ENCODE measurements at places on chromosomes 12 and 14.

GRCh38 chr12:65756956-65757511 lies 67.2 kb upstream of the HMGA2 start:
- no peak overlapping the region for H3K4me3 ChIP-seq
- H3K36me3 ChIP-seq = no peaks in the 10 kb centered on the region
- no peaks in the 10 kb centered on the region for H3K27me3 ChIP-seq
- H3K27ac ChIP-seq = no peak overlapping the region
- no peak for DNase-seq

GRCh38 chr14:99426265-99426664 lies 54.4 kb downstream of the SETD3 start:
- H3K27ac ChIP-seq = no peak overlapping the region
- no peaks in the 10 kb centered on the region for H3K27me3 ChIP-seq
- DNase-seq = no peak

- no peaks in the 10 kb centered on the region for H3K27me3 ChIP-seq
- DNase-seq = no peak
These were observed 63.0 kb upstream of the BTG1 start for GRCh38 chr12:92208613-92209121.

GRCh38 chr12:49026101-49026500 lies 7.5 kb upstream of the PRKAG1 start:
- H3K4me3 ChIP-seq = no peak overlapping the region
- peaks cover 9% of the 10 kb centered on the region for H3K4me1 ChIP-seq
- DNase-seq = no peak
- no peaks in the 10 kb centered on the region for H3K27me3 ChIP-seq

DNA sequence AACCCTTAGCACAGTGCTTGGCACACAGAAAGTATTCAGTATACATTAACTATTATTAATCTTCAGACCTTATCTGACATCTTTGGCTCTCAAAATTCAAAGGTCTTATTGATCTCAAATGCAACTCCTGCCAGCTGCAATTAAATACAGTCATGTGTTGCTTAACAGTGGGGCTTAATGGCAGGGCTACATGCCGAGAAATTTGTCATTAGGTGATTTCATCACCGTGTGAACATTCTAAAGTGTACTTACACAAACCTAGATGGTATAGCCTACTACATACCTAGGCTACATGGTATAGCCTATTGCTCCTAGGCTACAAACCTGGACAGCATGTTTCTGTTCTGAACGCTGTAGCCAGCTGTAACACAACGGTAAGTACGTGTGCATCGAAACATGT lies 156.3 kb upstream of the TMCC3 start:
- no peaks in the 10 kb centered on the region for H3K27me3 ChIP-seq
- no peak overlapping the region for H3K27ac ChIP-seq
- no peaks in the 10 kb centered on the region for H3K36me3 ChIP-seq
- DNase-seq = no peak
- H3K4me3 ChIP-seq = no peak overlapping the region
- H3K4me1 ChIP-seq = no peaks in the 10 kb centered on the region

All from spleen (tissue), 13 donors.